Cortex of kidney (tissue), 1 donor: ENCODE measurements at places on chromosomes 2 and 18.

DNA sequence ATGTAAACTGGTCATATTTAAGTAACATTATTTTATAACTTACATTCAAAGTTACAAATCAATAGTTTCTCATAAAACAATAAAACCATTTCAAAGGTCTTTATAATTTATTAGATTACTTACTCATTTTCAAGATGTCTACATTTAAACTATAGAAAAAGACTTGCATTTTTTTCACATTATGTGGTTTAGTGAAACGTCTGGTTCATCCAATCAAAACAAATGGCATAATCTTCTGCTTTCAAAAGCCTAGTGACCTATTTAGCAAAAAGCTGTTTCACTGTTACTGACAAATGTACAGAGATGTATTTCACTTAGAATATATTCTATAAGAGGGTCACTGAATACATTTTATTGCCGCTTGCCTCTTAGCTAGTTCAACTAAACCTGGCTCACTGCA, 49.3 kb upstream of the MCM6 start:
- no peak for DNase-seq

DNA sequence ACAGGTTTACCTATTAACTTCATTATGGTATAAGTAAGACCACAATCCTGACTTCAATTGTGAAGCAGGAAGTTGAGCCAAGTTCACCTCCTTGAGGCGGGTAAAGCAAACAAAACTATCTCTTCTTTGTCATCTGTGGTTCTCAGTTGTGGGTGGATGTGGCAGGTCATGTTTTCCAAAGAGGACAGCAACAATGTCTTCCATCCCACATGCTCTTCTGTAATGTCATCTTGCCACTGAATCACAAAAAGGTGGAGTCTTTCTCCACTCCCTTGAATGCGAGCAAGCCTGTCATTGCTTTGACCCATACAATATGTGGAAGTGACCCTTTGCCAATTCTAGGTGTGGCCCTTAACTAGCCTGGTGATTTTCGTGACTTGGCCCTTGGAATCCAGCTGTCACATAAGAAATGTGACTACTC, 98.7 kb downstream of the GRB14 start:
- DNase-seq = no peak

- DNase-seq = no peak
Observed at GRCh38 chr2:39150102-39150562, 29.3 kb upstream of the SOS1 start.

DNA sequence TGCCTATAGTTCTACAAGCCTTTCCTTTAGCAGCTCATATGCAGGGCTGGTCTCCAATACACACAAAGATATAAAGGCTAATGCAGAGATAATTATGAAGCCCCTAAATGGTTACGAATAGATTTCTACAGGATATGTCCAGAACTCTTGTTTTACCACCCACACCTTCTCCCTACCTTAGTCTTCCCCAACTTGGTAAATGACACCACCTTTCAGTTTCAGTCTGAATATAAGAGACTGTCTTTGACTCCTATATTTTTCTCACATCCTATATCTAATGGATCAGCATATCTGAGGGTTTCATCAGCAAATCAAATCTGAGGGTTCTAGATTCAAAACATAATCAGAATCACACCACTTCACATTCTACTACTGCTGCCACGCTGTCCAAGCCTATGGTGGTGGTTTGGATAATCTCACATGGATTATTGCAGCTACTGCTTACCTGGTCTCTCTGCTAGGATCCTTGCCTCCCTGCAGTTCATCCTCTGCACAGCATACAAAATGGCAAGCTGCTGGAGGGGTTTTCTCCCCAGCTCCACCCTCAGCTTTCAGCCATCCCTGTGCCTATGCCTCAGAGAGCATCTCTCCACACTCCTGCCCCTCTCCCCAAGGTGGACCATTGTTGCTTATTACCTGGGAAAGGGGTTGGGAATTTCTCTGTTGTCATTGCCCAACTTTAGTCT, 178.0 kb upstream of the SPOPL start:
- DNase-seq = no peak

GRCh38 chr2:38075507-38076151, at the start of gene CYP1B1:
Gene CYP1B1, minus strand, starts transcription at chr2:38076151. Its CDS starts 763 bp downstream, at chr2:38075388.
- no peak for DNase-seq

DNA sequence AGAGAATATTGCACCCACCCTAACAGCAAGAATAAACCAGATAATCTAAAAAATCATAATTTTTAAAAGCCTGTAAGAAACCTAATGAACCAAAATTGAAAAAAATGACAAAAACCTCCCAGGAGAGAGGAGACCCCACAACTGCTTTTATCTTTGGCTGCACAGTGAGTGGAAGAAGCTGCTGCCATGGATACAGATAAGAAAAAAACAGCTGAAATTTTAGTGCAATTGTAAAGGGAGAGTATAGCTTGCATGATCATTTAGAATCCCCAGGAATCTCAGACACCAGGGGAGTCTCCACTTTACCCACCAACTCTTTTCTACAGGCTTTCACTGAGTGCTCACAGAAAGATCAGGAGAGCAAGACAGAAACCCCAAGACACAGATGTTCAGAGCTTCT, 338.1 kb upstream of the NCKAP5 start:
- no peak for DNase-seq

- DNase-seq = no peak
Observed at GRCh38 chr2:9690716-9691498, 60.1 kb upstream of the YWHAQ start.

- no peak for DNase-seq
Observed at GRCh38 chr2:98072442-98072841, 14.5 kb upstream of the VWA3B start.

GRCh38 chr2:46286715-46287114, 10.5 kb upstream of the EPAS1 start:
- no peak for DNase-seq

- no peak for DNase-seq
Observed at GRCh38 chr18:49638209-49638785, 76.4 kb downstream of the LIPG start.

GRCh38 chr2:41828052-41828643, 219.7 kb upstream of the PKDCC start:
- no peak for DNase-seq

- DNase-seq = no peak
Observed at GRCh38 chr2:57902578-57902977, 144.0 kb upstream of the VRK2 start.

DNA sequence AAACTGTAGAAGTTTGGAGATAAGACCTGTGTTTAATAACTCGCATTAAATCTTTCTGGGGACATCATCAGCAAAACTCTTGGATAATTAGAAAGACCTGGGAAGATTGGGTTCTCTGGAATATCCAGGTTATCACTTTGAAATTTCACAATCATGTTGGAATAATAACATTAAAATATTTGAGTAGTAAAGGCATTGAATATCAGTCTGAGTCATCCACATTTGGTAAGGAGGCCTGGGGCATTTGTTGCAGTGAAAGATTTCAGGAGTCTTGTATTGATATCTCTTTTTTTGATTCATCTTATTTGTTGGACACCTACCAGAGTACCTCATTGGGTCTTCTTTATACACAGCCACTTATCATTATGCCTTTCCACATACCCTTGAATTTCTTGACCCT, 95.9 kb downstream of the EPB41L5 start:
- no peak for DNase-seq

GRCh38 chr18:59012815-59013705, 126.6 kb upstream of the SEC11C start:
- no peak for DNase-seq

- DNase-seq = no peak
Observed at GRCh38 chr2:63851691-63852311, 10.1 kb downstream of the UGP2 start.

DNA sequence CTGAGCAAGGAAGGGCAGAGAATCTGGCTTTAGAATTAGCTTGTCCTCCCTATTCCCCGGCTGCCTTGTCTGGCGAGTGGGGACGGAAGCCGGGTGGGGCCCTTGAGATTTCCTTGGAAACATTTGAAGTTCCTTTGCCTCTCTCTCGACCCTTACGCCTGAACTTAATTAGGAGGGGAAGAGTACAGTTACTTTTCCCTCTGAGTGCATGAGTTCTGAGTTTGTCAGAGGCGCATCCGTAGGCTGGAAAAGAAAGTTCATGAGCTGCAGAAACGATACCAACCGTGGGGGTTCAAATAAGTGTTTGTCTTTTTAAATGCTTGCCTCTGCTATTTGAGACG, 468 bp downstream of the PIKFYVE start:
- DNase-seq = no peak

GRCh38 chr2:107107351-107107750, 221.4 kb upstream of the ST6GAL2 start:
- no peak for DNase-seq

GRCh38 chr2:137838255-137839092, 125.8 kb upstream of the HNMT start:
- DNase-seq = no peak

DNA sequence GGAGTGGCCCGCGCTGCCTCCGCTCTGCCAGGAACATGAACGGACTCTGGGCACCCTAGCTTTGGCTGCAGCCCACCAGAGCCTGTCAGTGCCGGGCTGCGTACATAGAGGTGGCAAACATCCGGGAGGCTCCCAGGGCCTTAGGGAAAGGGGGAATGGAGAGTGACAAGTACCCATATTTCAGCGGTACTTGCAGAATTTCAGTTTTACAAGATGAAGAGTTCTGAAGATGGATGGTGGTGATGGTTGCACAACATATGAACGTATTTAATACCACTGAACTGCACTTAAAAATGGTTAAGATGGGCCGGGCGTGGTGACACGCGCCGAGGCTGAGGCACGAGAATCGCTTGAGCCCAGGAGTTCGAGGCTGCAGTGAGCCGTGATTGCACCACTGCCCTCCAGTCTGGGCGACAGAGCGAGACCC, 873 bp downstream of the MTHFD2 start:
- no peak for DNase-seq

DNA sequence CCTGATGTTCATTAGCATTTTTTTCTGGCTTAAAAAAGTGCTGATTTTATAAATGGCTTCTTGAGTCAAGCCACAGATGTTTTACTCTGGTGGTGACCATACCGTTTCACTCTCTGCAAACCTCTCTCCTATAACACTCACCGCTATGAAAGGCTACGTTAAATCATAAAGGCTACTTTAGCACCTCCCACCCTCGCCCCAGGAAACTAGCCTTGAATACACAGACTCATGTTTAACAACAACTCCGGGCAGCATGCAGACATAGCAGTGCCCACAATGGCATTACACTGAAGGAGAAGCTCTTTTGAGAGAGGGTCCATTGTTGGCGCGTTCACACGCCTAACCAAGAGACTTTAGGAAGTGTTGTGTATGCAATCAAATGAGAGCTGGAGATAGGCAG, 5.6 kb downstream of the MYT1L start:
- DNase-seq = no peak

DNA sequence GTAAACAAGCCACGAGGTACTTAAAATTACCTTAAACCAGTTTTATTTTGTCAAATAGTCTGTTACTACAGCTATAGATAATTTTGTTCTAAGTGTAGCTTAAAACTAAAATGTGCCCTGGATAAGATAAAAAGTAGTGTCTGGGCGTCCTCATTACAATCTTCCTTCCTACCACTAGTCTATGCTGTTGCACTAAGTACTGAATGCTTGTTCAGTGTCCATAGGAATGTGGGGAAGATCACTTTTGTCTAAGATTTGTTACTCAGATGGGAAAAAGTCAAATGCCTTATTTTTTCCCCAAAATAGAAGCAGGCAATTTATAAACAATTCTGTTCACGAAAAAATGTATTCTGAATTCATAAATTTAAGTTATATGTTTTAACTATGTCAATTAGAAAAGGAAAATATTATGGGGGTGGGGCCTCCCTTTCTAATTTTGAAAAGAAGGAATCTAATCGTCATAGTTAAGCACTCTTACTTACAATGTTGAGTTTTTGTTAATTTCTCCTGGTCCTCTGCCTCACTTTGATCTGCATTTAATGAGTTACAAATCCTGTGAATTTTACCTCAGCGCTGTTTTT, 140.4 kb upstream of the VRK2 start:
- no peak for DNase-seq

GRCh38 chr2:233976087-233976486, 58.9 kb downstream of the TRPM8 start:
- DNase-seq = no peak

GRCh38 chr2:217277646-217278398, 418.0 kb upstream of the TNP1 start:
- no peak for DNase-seq

GRCh38 chr2:232525791-232526371, at the start of gene CHRND:
Gene CHRND, plus strand, starts transcription at chr2:232526160. Its CDS starts 56 bp downstream, at chr2:232526216.
- DNase-seq = no peak

- no peak for DNase-seq
Observed at GRCh38 chr2:235968155-235968554, 200.0 kb downstream of the GBX2 start.

DNA sequence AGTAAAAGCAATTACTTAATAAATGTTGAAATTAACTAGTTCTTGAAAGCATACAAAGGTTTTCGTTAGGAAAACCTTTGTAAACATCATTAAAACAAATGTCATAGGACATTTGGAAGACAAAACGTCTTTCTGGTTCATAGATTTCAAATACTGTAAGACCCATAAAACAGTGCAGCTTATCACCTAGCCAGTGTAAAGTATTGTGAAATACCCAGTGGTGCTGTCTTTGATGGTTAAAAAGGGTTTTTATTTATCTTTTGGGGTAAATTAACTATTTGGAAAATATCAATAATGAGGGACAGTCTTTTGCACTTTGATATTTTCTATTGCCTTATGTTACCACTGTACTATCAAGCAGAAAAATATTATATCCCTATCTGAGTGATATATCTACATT, 120.0 kb upstream of the FAM98A start:
- no peak for DNase-seq

- no peak for DNase-seq
Observed at GRCh38 chr2:8526403-8526696, 155.5 kb upstream of the ID2 start.

DNA sequence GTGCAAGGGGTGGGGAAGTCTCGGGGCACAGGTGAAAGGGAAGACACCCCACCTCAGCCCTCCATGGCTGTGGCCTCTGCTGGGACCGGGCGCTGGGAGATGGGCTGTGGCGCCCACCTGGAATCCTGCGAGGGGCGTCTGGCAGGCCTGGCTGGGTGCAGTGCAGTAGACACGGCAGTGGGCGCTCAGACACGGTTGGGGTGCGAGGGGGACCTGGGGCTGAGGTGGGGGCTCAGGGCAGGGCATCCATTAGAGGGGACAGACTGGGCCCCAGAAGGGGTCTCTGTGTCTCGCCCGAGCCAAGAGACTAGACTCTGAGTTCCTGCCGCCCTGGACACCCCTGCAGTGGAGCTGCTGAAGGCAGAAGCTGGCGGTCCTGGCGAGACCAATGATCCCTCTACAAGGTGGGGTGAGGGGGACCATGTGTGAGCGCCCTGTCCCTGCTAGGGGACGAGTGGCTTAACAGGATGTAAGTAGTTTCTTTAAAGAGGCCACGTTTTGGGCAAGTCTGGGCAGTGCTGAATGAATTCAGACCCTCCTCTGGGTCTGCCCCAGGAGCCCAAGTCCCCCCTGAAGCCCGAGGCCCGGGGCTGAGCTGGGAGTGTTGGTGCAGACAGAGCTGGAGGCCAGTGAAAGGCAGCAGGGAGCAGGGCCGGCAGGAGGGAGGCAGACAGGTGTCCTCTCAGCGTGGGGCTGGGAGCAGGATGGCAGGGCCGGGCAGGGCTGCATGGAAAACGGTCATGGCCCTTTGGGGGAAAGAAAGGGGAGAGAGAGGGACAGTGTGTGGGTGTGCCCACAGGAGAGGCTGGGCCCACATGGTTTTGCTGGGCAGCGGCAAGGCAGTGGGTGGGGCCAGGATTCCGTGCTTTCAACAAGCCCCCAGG, 57.2 kb downstream of the HS6ST1 start:
- DNase-seq = no peak

GRCh38 chr2:11069566-11070185, 85.6 kb upstream of the SLC66A3 start:
- DNase-seq = no peak

- DNase-seq = no peak
Observed at GRCh38 chr2:67930156-67930555, 132.6 kb downstream of the C1D start.

GRCh38 chr18:26022585-26022984, 67.8 kb downstream of the SS18 start:
- no peak for DNase-seq
